ENCODE measurements at places on chromosomes 5 and 9. TPM values are rescaled to one million over a fixed set of nuclear protein-coding genes. Genes with fewer than 3 reads are reported as not detected.

Gene EFNA5
- total RNA-seq = 14.2 TPM

DNA sequence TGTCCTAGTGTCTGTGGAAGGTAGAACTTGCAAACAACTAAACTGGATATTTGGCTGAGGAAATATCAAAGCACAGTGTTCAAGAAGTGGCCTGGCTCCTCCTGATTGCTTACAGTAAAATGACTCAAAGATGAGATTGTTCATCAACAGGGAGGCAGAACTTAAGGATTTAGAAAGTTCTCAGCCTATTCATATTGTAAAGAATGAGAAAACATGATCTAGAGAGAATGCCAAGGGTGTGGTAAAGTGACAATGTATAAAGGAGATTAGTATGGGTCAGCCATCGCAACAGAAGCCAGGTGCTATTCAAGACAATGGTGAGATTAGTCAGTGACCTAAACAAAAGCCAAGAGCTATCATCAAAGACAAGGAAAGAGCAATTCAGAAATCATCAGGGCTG, 372.3 kb downstream of the SPOCK1 start:
- no peak for DNase-seq

- peak; percentile 66 for DNase-seq
Observed at GRCh38 chr5:118405650-118406061, 582.7 kb downstream of the DTWD2 start.

Gene SLC6A3
- not detected for total RNA-seq

DNA sequence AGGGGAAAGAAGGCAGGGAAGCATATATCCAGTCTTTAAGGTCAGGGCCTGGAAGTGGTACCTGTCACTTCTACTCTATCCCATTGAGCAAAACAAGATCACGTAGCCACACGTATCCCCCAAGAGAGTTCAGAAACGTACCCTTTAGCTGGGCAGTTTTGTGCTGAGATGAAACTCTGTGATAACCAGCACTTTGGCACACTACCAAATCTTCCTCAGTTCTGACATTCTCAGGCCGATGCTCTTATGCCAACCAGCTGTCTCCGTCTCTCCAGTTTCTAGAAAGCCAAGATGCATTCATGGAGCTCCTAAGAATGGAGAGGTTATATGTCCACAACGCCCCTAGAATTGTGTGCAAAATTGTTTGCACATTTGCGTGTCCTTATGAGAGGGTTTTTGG, 176.6 kb upstream of the MSX2 start:
- no peak for DNase-seq

Data from spleen (tissue), 13 donors.